ENCODE measurements at places on chromosomes 13 and 19.

GRCh38 chr19:772730-773436 is 22.0 kb downstream of the MISP start:
- no peak for DNase-seq

GRCh38 chr13:113942591-113943103 is 31.2 kb downstream of the C13orf46 start:
- DNase-seq: no peak

DNA sequence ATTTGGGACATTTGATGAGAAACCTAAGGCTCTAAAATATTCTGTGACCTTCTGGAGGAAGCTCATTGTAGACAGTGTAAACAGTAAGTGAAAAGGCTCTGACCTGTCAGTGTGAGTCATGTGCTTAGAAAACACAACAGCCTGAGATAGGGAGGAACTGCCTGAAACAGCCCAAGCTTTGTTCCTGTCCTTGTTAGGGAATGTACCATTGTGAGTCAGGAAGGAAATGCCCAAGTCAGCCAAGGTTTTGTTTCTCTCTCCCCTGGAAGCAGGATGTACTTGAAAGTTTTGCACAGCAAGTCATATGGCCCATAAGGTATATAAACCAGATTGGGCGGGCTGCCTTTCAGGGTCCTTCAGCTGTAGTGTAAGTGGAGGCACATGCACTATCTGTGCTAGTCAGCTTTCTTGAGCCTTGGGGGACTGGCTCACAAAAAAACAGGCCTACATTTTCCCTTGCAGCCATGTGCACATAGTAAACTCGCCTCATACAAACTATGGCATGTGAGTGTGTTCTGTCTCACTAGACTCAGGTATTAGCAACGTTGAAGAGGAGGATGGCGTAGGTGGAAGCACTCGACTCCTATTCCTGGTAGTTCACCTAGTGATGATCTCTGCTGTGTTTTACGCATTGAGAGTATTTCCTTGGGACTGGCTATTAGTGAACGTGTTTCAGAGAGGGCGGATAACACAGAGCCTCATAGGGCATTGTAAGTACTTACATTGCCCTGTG is 141.2 kb upstream of the KLHL1 start:
- no peak for DNase-seq

- DNase-seq: peak; percentile 60
Observed at GRCh38 chr19:50909240-50910070, 1.7 kb downstream of the KLK4 start.

GRCh38 chr13:34805347-34805746 is 136.7 kb upstream of the NBEA start:
- DNase-seq: no peak

DNA sequence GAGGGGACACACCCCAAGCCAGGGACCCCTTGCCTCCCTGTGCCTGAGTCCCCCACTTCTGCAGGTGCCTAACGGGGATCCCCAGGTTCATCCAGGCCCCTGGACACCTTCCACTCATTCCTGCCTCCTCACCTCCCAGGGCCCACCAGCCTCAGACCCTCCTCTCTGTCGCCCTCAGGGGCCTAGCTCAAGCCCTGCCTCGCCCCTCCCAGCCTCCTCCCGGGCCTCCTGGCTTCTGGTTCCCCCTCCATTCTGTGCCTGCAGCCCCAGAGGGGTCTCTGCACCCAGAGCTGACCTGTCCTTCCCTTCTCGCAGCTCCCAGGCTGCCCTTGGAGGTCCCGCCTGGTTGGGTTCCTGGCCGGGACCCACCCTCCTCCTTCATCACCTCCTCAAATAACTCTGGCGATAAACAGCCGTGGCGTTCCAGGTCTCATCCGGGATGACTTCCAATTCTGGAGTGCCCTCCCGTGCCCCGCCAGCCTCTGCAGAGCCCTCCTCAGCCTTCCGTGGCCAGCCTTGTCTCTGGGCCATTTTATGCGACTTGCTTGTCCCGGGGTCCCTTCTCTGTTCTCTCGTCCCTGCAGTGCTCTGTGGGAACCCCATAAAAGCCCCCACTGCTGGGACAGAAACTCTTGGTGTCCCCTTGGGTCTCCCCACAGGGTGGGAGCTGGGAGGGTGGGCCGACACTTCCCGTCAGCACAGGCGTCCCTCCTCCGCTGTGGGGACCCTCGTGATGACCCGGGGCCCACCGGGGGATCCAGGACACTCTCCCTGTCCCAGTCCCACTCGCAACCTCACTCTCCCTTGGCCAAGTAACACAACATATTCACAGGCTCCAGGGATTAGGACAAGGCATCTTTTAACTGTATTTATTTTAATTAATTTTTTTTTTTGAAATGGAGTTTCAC is 9.2 kb downstream of the JOSD2 start:
- DNase-seq: no peak

DNA sequence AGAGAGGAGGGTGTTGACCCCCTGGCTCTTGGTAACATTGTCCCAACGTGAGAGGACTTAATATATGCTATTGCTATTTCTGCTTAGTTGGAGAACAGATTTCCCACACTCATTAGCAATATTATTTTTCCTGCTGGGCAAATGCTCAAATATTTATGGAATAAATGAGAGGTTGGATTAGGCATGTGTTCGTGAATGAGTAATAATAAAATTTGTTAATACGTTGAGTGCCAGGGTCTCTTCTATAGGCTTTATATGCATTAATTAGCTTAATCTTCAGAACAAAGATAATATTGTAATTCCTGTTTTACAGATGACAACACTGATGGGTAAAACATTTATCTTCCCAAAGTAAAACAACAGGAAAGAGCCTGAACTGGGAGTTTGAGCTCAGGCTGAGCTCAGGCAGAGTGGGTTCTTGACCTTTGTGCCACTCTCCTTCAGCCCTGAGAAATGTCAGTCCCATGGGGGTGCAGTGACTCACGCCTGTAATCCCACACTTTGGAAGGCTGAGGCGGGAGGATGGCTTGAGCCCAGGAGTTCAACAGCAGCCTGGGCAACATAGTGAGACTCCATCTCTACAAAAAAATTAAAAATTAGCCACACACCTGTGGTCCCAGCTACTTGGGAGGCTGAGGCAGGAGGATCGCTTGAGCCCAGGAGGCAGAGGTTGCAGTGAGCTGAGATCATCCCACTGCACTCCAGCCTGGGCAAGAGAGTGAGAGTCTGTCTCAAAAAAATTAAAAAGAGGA is 1.2 kb downstream of the ZNF233 start:
- DNase-seq: no peak

GRCh38 chr19:21158523-21159135 is 16.8 kb downstream of the ZNF431 start:
- DNase-seq: no peak

GRCh38 chr13:32530841-32531253 is 7.7 kb downstream of the N4BP2L2 start:
- DNase-seq: no peak

GRCh38 chr13:21078501-21078900 is 17.1 kb upstream of the LATS2 start:
- no peak for DNase-seq

DNA sequence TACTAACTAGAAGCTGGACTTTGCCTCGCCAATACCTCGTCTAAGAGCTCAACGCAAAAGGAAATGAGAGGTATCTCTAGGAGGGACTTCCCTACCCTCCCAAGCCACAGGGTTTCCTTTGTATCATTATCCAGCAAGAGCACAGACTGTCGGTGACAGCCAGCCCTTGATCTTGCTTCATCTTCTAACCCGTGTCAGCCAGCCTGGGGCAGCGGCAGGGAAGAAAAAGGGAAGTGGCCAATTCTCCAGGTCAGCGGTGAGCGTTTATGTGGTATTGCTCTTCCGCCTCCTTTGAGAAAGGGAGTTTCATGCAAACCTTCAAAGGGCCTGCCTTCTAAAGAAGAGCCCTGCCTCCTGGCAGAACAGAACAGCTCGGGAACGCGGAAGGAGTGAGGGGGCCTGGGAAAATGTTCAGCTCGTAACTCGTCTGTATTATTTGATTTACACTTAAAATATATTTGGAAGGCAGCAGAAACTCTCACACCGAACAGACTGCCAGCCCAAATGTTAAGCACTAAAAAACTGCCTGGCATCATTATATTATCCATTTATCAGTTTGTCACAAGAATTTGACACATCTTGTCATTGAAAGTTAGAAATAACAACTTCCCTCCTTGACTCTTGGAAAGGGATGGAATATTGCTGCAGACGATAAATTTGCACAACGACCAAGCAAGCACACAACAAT is 41.8 kb downstream of the EFNB2 start:
- DNase-seq: no peak

DNA sequence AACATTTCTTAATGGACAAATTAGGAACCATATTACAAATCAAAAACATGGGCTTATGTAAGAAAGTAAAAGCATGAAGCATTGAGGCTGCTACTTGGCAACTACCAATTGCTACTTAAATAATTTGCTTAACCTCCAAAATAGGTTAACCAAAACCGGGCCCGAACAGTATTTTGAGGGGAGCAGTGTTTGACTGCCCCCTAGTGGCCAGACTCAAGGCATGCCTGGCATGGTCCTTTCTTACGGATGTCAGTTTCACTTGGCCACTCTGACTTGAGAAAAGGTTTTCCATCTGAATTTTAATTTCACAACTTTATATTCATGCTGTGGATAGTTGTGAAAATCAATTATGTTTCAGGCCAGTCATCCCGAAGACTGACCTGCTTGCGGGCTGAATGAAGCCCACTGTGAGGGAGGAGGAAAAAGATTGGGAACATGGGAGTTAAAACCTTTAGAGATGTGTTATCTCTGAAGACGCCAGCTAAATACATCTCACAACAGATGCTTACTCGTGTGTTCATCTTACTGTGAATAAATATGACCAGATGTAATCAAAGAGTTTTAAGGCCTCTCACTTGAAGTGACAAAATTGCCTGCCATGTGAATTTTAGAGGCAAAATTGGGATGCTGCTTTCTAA is 2.9 kb downstream of the RXFP2 start:
- peak; percentile 70 for DNase-seq

DNA sequence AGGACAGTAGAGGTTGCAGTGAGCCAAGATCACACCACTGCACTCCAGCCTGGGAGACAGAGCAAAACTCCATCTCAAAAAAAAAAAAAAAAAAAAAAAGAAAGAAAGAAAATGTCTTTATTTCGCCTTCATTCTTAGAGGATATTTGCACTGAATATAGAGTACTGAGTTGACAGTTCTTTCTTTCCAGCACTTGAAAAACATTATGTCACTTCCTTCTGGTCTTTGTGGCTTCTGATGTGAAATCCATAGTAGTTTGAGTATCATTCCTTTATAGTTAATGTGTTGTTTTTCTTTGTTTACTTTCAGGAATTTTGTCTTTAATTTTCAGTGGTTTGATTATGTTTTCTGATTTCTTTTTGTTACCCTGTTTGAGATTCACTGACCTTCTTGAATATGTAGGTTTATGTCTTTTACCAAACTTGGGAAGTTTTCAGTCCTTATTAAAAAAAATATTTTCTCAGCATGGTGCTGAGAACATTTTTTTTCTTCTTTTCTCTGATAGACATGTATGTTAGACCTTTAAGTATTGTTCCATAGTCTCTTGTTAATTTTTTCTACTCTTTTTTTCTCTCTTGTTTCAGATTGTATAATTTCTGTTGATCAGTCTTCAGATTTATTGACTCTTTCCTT is 50.1 kb downstream of the PCCA start:
- DNase-seq: no peak

- DNase-seq: no peak
Observed at GRCh38 chr19:35043906-35044305, 2.4 kb downstream of the HPN start.

- peak; percentile 31 for DNase-seq
Observed at GRCh38 chr19:10195199-10195519, 406 bp upstream of the DNMT1 start.

DNA sequence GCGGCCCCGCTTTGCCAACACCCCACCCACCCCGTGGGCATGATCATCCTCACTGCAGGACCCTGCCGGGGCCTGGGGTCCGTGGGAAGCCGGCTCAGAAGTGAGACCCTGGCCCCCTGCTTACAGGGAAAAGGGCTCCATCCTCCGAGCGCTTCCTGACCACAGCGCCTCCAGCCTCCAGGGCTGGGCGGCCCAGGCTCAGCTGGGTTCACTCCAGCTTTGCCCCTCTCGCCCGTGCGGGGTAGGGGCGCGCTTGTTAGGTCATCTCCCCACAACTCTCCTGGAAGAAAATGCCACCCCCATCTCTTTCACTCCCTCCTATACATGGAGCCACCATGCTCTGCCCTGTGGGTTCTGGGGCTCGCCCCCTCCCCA is 6.6 kb upstream of the C1QTNF9B start:
- DNase-seq: no peak

DNA sequence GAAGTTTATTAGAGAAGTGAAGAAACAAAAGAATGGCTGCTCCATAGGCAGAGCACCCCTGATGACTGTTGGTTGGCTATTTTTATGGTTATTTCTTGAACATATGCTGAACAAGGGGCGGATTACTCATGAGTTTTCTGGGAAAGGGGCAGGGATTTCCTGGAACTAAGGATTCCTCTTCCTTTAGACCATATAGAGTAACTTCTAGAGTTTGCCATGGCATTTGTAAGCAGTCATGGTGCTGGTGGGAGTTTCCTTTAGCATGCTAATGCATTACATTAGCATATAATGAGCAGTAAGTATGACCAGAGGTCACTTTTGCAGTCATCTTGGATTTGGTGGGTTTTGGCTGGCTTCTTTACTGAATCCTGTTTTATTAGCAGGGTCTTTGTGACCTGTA is 38.7 kb upstream of the PCDH8 start:
- DNase-seq: no peak

DNA sequence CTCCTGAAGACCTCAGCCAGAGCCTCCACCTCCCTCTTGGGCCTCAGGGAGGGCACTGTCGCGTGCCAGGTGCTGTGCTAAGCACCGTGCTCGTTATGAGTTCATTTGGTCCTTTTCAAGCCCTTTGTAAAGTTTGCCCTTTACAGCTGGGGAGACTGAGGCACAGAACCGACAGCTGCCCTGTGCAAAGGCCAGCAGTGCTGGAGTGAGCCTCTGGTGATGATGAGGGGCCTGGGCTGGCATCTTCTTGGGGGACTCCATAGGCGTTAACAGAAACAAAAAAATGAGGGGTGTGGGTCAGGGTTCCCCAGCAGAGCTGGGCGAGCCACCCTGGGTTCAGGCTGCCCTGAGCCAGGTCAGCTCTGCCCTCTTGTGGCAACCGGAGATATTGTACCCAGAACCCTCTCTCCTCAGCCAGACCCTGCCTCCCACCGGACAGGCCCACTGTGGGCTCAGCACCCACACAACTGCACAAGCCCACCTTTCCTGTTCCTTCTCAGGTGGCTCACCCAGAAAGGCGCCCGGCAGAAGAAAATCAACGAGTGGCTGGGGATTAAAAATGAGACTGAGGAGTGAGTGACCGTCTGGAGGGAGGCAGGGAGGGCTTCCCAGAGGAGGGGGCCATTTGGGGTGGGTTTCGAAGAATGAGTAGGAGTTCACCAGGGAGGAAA is 5.5 kb upstream of the IFI30 start:
- peak; percentile 75 for DNase-seq

- DNase-seq: no peak
Observed at GRCh38 chr13:28585561-28585960, 73.4 kb upstream of the POMP start.

- peak; percentile 70 for DNase-seq
Observed at GRCh38 chr13:113176280-113176679, 17.8 kb downstream of the PROZ start.

GRCh38 chr19:19443902-19444680 is 38.6 kb downstream of the GATAD2A start:
- DNase-seq: peak; percentile 56

All from activated CD4-positive, alpha-beta memory T cell treated with anti-CD3 and anti-CD28 coated beads for 36 hours (primary cell).